H54 (cell line): ENCODE measurements at places on chromosomes 6 and 20.

- DNase-seq = no peak
These were observed 265.5 kb downstream of the KHDC1L start for GRCh38 chr6:72959821-72960220.

DNA sequence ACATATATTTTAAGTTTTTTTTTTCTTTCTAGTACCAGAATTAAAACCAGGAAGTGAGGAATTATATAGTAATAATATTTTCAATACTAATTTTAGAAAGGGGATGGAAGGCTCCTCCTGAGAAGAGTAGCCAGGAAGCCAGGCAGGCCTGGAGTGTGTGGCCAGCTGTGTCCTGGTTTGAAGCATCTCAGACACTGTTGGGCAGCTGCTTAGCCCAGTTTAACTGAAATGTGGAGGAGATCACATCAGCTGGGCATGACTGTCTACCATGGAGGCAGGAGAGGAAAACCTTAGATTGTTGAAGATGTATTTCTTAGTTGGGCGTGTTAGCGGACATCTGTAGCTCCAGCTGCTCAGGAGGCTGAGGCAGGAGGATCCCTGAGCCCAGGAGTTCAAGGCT is 142.2 kb downstream of the ARID1B start:
- no peak for DNase-seq

- DNase-seq = no peak
These were observed 34.0 kb upstream of the FANCE start for GRCh38 chr6:35417979-35418661.

DNA sequence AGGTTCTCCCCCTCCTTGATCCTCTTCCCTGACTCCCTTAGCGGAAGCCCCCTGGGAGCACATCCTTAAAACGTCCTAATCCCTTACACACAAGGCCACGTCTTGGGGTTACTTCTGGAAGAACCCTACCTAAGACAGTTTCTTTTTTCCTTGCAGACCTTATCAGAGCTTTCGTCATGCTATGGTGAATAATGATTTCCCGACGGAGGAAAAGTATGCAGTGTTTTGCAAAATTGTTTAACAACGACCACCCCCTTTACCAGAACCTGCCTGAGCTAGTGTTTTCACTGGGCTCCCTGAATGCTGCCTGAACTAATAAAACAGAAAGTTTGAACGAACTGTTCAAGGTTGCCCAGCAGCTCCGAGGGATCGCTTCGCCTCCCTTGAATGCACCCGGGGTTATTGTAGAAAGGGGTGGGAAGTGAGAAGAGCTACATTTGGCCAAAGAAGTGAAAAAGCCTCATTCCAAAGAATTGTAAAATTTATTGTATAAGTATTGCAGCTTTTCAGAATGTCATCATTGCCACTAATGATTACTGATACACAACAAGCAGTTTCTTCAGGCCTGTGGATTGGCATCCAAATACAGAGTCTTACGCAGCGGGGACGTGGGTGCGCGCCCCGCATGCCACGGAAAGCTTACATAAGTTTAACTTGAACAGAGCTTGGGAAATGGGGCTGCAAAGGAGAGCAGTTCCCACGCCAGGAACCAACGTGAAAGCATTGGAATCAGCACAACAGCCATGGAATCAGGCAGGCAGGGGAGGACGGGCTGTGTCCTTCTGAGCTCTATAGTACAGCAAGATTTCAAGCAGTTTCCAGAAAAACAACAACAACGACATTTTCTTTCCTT is 27.9 kb upstream of the ZBP1 start:
- DNase-seq = no peak

DNA sequence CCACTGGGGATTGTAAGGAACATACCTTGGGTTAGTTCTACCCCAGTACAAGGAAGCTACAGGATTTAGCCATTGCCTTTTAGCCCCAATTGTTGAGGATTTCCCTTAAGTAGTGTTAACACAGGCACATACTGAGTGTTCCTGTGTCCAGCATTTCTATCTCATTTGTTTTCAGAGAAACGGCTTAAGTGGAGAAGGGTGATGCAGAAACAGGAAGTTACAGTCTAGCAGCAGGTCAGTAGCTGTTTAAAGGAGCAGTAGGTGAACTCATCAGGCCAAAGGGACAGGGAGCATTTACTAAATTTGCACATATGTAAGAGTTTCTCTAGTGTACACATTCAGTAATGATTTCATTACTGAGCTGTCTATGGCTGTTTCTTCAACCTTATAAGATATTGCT is 644.2 kb upstream of the GJE1 start:
- no peak for DNase-seq

- no peak for DNase-seq
These were observed 107.8 kb downstream of the UBE3D start for GRCh38 chr6:82957868-82958245.

- no peak for DNase-seq
These were observed 3.0 kb upstream of the HUS1B start for GRCh38 chr6:659716-660581.

- DNase-seq = no peak
These were observed 22.6 kb downstream of the GHRH start for GRCh38 chr20:37238935-37239451.

- no peak for DNase-seq
These were observed 231.6 kb downstream of the HTR1B start for GRCh38 chr6:77231438-77232305.

DNA sequence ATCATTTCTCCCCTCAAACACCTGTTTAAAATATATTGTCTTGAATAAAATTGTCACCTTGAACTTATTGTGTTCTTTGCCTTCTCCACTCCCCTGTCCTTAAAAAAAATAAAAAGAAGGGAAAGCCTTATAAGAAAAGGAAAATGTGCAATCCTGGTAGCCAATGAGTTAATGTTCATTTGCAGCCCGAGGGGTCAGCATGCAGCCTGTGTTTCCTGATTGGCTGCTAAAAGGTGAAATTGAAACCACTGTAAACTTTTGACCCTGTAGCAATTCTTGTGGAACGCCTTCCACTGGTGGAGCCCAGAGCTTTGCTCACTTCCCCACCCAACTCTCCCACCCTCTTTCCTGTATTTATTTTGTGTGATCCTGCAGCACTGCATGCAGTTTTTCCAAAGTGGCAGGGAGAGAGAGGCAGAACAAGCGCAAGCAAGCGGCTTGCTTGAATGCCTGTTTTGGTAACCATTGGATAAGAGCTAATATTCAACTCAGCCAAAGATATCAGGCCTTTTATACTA is 74.9 kb downstream of the NCOA3 start:
- peak; percentile 46 for DNase-seq

DNA sequence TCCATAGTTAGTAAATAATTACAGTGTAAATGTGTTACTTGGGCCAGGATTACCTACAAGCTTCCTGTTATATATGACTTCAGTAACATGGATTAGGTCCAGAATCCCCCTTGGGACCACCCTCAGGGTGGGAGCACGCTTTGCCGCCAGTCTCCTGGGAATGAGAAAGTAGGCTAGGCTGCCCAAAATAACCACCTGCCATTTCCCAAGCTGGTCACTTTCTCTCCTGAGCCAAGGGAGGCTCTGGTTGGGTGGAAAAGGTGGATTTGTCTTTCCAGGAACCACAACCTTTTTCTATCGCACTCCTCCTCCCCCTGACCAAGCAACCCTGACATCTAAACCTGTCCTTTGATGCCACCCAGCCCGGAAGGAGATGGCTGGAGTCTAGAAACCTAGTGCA is 9.6 kb upstream of the RIMS4 start:
- no peak for DNase-seq

DNA sequence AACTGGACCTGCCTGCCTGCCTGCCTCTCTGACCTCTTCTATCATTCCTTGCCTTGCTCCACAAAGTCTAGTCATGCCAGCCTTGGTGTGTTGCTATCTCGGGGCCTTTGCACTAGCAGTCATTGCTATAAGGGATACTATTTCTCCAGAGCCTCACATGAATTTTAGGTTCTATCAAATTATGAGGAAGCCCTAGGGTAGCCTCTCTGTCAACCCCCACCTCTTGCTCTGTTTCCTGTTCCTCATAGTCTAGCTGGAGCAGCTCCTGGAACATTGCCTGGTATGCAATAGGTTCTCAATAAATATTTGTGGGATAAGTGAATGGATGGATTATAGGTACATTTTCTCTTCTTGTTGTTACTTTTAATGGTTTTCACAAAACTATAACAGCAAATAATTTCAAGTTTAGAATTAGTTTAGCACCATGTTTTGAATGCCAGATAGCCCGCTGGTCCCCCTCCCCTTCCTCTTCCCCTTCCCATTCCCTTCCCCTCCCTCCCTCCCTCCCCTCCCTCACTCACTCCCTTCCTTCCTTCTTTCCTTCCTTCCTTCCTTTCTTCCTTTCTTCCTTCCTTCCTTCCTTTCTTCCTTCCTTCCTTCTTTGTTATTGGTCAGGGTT is 46.9 kb upstream of the DTNBP1 start:
- no peak for DNase-seq

DNA sequence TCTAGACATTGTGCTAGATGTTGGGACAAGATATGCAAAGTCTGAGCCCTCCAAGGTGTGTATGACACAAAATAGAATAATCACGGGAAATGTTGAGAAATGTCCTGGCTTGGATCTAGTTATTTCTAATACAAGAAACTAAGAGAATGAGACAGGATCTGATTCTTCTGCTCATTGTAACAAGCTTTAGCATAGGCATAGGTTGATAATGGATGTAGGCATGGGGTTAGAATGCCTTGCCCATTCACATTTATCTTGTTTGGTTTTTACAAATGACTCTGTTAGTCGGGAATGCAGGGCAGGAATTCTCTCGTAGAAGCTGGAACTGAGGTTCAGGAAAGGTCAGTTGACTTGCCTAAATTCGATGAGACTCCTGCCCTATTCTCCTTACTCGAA is 1.5 kb upstream of the SLC26A8 start:
- DNase-seq = peak; percentile 43

- no peak for DNase-seq
These were observed 133.8 kb upstream of the CCN2 start for GRCh38 chr6:132084811-132085509.

GRCh38 chr6:35046103-35046502 is 95.0 kb downstream of the TCP11 start:
- no peak for DNase-seq

DNA sequence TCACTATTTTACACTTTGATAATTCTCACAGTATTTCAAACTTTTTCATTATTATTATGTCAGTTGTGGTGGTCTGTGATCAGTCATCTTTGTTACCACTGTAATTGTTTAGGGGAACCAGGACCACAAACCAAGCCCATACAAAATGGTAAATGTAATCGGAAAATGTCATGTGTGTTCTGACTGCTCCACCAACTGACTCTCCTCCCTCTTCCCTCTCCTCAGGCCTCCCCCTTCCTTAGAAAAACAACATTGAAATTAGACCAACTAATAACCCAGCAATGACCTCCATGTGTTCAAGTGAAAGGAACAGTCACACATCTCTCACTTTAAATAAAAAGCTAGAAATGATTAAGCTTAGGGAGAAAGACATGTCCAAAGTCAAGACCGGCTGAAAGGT is 63.8 kb downstream of the GMDS start:
- DNase-seq = no peak

DNA sequence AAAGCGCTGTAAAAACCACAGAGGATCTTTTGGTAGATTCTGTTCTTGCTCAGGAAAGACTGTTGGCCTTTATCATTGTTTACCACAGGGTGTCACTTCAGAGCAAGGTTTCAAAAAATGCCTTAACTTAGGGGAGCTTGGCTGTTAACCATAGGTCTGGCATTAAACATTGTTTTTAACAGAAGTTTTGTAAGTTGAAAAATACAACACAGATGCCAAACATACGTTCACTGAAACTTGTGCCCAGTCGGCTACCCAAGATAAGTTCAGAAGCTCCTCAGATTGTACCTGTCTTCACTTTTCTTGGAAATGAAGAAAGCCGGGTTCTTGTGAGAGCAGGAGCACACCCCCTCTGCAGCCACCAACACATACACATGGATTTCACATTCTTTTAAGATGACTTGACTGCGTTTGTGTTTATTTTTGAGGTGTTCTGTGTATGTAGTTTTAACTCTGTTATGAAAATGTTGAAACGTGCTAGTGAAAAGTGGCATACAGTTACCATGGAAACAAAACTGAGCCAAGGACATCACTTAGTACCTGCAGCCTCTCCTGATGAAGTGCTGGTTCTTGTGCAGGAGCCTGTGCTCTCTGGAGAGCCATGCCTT is 64.9 kb downstream of the SYCP2L start:
- DNase-seq = peak; percentile 33

GRCh38 chr6:71123051-71123450 is 165.6 kb upstream of the OGFRL1 start:
- DNase-seq = no peak

DNA sequence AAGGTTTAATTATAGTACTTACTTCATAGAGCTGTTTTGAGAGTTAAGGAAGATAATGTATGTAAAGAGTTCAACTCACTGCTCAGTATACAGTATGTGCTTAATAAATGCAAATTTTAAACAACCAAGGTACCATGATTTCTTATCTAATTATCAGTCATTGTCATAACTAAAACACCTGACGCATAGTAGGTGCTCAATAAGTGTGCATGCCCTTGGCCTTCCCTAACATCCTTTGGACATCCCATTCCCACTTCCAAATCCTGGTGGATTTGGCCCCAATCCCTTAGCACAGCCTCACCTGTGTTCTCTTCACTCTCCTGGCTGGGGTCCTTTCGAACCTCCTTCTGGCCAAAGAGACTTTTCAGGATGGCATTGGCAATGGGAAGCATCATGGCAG is 41.1 kb downstream of the SLC13A3 start:
- no peak for DNase-seq

- DNase-seq = no peak
These were observed 101.1 kb downstream of the PSMB1 start for GRCh38 chr6:170451762-170452651.

GRCh38 chr6:100918152-100918551 is 37.0 kb upstream of the ASCC3 start:
- no peak for DNase-seq
